ENCODE measurements at places on chromosomes 12 and 14. TPM values are rescaled to one million over a fixed set of nuclear protein-coding genes. Genes with fewer than 3 reads are reported as not detected.

Gene LIN7A
- 44.4 TPM for total RNA-seq

Gene CCER1
- not detected for total RNA-seq

Gene HAL
- total RNA-seq: not detected

Gene FANCM
- 10.6 TPM for total RNA-seq

Gene GRIN2B
- 75.4 TPM for total RNA-seq

Gene PLA2G1B
- not detected for total RNA-seq

Gene SLC25A47
- not detected for total RNA-seq

Gene RPL10L
- not detected for total RNA-seq

Gene GLS2
- 4.1 TPM for total RNA-seq

Gene SMOC1
- 12.2 TPM for total RNA-seq

Gene RNF212B
- total RNA-seq: not detected

Gene MYF6
- 1.6 TPM for total RNA-seq

Gene RPGRIP1
- not detected for total RNA-seq

Gene PACS2
- total RNA-seq: 73.0 TPM

Gene SUDS3
- total RNA-seq: 63.6 TPM

DNA sequence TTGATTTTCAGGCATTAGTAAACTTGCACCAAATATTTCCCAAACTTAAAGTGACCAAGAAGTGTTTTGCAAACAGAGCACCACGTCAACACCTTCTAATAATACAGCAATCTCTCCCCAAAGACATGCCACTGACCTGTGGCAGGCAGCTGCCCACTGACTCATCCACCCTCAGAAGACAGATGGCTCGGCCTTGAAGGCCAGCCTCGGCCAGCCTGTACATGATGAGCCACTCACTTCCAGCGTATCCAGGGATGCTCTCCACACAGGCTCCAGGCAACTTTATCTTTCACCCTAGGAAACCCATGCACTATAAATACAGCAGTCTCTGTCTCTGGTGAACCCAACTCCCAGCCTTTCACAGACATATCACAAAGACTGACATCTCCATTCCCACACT, 62.7 kb downstream of the TUNAR start:
- DNase-seq: no peak

- no peak for DNase-seq
These were observed 11.1 kb downstream of the GPR84 start for GRCh38 chr12:54352891-54353874.

- DNase-seq: no peak
These were observed 140.4 kb downstream of the CHST11 start for GRCh38 chr12:104596898-104597843.

GRCh38 chr12:100254876-100255275, 12.0 kb downstream of the DEPDC4 start:
- DNase-seq: no peak

- no peak for DNase-seq
These were observed 96.7 kb upstream of the PPP4R3A start for GRCh38 chr14:91606851-91607250.

DNA sequence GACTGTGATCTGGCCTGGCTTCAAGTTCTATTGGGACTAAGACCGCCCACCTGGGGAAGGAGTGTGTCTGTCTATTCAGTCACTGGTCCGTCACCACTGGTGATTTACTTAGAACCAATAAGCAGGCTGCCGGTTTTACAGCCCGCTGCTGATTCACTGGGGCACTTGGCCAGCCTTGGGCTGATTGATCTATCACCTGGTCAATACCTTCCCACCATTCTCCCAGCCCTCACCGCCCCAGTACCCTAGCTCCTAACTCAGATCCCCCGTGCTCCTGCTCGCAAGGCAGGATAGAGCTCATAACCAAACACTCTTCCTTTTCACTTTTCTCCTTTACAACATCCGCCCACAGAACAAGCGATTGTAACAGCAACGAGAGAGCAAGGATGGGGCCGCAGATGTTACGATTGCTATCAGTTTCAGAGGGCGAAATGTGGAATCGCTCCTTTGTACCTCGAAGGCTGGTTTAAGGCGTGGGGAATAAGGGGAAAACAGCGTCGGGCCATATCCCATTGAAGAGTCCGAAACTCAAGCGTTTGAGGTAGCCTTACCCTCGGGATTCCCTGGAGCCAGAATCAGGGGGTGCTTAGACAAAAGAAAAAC, 672 bp downstream of the RDH11 start:
- peak; percentile 70 for DNase-seq

DNA sequence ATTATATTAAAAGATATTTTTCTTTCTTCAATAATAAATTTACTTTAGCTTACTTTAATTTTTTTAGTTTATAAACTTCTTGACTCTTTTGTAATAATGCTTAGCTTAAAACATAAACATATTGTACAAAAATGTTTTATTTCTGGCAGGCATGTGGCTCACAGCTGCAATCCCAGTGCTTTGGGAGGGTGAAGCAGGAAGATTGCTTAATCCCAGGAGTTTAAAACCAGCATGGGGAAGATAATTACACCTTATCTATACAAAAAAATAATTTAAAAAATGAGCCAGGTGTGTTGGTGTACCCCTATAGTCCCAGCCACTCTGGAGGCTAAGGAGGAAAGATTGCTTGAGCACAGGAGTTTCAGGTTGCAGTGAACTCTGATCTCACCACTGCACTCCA, 120.7 kb downstream of the GPHN start:
- no peak for DNase-seq

GRCh38 chr12:132168311-132169031, 24.2 kb downstream of the NOC4L start:
- no peak for DNase-seq

DNA sequence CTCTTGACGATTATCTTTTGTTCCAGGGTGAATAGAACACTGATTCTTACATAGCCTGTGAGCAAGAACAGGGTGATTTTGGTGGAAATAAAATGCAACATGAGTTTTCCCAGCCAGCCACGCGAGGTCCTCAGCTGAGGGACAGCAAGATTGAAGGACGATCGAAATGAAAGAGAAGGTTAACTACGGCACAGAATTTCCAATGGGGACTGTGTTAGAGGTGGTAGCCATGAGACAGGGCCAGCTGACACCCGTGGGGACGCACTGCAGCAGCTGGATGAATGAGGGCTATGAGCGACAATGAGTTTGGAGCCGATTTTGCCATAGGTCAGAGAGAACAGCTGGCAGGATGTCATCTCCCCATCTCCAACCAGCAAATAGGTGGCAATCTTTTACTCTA, 243.4 kb upstream of the PELI2 start:
- no peak for DNase-seq

DNA sequence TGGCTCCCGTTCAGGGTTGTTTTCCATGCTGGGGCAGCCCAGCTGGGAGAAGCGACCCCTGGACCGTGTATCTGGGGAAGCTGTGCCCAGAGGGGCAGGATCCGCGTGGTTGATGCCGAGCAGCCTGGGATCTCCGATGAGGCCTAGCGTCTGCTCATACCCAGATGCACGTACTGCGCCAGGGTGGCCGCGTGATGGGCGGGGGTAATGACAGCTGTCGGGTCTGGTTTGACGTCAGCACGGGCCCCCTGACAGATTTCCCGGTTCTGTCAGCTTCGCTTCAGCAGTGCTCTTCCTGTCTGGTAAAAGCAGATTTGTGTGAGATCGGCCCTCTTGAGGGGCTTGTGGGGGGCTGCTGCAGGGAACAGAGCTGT, 147.3 kb downstream of the TSPAN9 start:
- DNase-seq: no peak

GRCh38 chr14:72941286-72941985, 15.2 kb downstream of the DCAF4 start:
- DNase-seq: no peak

DNA sequence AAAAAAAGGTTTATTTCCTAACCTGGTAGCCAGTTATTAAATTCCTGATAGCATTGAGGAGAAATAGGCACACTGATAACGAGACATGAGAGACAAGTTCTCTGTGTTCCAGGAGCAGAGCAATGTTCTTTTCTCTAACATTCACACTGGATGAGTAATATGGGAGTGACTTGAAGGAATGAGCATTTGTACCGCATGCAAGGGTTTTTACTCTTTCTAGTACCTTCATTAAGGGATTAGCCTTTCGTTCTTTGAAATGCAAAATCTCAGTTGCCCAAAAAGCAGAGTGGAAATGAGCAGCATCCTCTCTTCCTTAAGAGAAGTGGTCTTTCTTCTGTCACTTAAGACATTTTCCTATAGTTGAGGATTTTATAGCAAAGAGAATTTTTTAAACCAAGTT, 54.7 kb downstream of the FGD4 start:
- DNase-seq: no peak

DNA sequence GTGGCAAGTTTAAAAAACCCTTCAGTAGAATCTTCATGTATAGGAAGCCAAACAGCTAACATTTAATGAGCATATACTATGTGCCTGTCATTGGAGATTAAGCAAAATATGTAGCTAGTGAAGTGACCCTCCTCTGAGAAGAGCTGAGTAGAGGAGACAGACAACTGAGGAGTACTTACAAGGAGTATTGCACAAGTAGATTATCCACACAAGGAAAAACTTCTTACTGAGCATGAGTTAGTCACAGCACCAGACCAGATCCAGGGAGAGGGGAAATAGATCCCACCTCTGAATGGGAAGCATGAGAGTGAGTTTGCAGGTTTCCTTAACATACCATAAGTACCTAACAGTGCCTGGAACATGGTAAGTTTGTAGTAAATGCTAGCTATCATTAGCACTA, 33.0 kb downstream of the FRMD6 start:
- DNase-seq: no peak

DNA sequence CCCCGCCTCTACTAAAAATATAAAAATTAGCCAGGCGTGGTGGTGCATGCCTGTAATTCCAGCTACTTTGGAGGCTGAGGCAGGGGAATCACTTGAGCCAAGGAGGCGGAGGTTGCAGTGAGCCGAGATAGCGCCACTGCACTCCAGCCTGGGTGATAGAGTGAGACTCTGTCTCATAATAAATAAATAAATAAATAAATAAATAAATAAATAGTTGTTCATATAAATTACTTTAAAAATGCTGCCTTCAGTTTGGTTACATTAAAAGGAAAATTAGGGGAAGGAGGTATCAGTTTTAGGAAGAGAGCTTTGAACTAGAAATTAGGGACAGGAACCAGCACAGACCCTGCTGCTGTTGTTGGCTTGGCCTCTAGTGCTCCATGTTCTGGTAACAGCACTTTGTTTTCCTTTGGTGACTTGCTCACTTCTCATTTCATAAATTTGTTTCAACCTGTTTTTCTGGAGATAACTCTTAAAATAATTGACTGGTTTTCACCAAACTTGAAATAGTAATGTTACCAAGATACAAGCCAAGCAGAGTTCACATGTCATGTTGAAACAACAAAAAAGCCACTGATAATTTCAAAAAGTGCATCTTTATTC, 22.9 kb upstream of the PTPRB start:
- no peak for DNase-seq

DNA sequence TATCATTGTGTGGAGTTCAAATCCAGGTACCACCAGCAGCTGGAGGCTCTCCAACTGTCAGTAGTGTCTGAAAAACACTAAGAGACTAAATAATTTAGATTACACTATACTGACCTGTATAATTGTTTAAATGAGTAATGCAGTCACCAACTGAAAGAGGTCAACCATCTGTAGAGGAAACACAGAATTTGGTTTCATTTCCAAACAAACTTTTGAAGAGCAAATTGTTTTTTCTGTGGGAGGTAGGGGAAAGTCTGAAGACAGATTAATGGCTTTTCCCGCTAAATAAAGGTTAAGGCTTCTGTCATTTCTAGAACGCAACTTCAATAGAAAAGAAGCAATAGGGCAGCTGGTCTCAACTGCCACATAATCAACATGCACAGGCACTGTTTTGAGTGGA, 462.6 kb downstream of the PRKD1 start:
- no peak for DNase-seq

DNA sequence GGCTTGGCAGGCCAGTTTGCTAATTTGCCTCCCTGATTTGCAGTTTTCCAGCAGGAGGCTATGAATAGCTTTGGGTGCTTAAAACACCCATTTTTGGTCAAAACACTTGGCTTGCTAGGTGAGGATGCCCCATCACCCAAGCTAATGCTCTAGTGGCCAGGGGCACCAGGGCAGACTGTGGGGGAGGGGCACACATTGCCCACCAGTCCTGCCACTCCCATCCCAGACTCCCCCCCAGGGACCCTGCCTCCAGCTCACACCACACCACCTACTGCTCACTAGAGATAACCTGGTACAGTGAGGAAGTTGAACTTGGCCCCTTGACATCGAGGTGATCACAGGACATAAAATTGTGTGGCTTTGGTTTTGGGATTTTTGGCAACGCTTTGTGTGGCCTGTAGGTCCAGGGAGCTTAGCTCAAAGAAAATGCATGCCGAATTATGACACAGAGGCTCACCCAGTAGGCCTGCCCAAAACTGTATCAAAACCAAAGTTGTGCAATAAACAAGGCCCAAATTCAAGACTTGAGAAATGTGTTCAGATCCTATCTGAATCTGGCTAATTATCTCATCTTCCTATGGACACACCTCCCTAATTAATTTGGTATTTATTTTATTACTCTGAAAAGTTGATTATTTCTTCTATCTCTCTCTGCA, 4.3 kb downstream of the NUAK1 start:
- no peak for DNase-seq

GRCh38 chr14:90692061-90692460, 124.2 kb downstream of the TTC7B start:
- no peak for DNase-seq

DNA sequence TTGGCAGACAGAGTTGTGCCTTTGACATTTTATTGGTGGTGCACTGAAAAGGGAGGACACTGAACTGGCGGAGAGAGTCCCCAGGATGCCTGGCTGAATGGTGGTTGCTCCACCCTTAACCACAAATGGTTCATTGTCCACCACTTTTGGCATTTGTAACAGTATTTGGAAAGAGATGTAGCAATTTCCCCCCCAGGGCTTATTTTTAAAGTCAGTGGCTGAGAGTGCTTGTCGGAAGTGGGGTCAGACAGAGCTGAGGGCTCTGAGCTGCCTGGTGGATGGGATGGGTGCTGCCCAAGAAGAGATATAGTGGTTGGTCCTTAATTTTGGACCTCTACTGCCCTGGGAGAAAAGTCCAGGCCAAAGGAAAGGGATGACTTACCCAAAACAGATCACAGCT, 31.5 kb upstream of the FGF6 start:
- no peak for DNase-seq

DNA sequence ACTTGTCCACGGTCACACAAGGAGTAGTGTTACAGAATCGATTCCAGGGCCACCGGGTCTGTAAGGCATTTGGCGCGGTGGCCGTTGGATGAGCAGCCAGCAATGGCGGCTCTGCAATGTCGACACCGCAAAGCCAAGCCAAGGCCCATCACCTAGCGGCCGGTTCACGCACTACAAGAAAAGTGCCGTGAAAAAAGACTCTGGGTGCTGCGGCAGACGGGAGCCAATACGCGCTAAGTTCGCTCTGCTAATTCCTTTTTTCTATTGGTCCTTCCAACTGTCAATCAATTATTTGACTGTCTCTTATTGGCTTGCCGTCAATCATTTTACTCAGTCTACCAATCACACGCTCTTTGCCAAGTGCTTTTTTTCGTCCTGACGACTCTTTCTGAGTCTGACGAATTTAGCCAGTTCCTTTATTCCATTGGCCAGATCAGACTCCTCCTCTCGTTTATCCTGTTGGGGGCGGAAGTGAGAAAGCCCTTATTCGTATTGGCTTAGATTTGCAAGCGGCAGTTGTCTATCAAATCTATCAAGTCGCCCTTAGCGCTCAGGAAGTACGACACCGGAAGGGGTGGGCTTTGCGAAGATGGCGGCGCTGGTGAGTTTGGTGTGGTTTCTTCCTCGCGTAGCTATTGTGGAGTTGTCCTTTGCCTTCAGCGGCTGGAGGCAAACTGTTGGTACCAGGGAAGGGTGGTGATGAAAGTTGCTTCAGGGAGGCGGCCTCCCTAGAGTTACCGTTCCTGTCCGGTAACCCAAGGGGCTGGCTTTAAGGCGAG, at the start of gene NGDN:
TSS of gene NGDN (plus strand) at position 577 of the 779 bp plus-strand sequence. CDS start at position 590, 13 bp downstream.
- DNase-seq: peak; percentile 76

GRCh38 chr12:77229640-77230442, 164.5 kb upstream of the E2F7 start:
- DNase-seq: no peak

GRCh38 chr12:50088577-50089335, 3.6 kb downstream of the SMARCD1 start:
- peak; percentile 42 for DNase-seq

Measured in frontal cortex (tissue), 4 donors.